ENCODE measurements at places on chromosomes 5 and 9.

DNA sequence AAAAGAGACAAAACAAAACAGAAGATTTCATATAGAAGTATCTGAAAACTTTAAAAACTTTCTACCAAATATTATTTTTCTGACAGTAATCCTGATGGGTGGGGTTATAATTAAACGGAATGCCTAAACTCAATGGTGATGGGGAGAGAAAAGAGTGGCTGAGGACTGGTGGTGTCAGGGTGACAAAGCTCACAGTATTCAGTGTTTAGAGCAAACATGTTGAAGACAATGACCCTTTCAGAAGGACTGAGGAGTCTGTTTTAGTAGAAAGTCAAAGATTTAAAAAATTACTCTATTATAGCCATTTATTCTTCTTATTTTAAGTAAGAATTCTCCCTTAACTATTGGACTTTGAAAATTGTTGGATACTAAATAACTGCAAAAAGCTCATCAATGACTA, 1144.0 kb downstream of the TAF11L14 start:
- DNase-seq: no peak

GRCh38 chr9:130869250-130869649, 27.4 kb downstream of the QRFP start:
- DNase-seq: no peak

DNA sequence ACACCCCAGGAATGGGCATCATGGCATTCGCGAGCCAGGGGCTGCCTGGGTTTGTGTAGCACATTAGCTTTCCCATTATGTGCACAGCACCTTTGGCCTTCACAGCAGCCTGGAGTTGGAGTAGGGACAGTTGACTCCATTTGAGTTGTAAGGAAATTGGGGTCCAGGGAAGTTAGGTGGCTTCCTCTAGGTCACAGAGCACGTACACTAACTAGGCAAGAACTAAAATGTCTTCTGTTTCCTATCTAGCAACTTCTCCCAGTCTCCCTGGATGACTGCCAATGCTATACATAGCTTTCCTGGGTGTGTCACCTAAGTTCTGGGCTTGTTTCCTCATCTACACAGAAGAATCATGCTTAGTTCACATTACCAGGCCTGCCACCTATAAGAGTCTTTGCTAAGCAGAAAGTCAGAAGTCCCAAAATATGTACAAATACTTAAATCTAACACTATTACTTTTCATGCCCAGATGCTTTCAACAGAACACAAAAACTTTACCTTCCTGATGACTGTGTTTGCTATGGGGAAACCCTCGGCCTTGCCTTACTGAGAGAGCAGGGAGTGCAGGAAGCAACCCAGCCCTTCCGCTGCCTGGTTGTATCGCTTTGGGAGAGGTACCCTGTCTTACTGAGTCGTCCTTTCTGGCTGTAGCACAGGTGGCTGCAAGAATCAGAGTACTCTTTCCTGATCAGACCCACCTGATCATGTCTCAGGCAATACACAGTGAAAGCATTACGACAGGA, 12.0 kb downstream of the MACROH2A1 start:
- DNase-seq: no peak

GRCh38 chr5:136427426-136427825, 62.1 kb upstream of the TRPC7 start:
- no peak for DNase-seq

- DNase-seq: no peak
Measured at GRCh38 chr5:80399526-80400239, 8.2 kb upstream of the ZFYVE16 start.

DNA sequence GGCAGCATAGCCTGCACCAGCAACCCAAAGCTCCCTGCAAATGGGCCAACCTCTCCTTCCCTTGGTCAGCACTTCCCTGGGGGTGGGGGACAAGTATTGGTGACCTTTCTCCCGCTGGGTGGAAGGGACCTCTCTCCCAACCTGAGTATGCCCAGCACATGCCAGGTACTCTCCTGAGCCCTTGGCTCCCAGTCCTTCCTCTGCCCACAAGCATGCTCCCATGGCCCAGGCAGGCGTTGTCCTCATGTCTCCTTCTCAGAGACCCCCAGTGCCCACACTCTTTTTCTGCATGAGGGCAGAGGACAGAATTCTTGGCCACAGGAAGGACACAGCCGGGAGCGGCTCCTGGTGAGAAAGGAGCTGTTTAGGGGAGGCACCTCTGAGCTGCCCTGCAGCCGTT, 60.3 kb downstream of the PHF2 start:
- DNase-seq: no peak

DNA sequence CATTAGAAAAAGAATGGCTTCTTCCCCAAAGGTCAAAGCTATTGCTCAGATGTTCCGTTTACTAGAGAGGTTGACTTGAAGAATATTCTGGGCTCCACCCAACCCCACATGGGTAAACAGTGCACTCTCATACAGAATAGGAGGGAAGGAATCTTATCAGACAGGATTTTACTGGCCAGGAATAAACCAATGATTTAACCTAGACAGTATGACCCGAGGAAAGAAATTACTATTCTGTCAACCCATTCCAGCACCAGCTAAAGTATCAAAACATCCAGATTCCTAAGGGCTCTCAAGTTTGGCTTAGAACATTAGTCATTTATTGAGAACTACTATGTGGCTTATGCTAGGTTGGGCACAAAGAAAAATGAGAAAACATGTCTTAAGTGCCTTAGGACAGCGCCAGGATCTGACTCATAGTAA, 493.6 kb upstream of the KLF4 start:
- no peak for DNase-seq

DNA sequence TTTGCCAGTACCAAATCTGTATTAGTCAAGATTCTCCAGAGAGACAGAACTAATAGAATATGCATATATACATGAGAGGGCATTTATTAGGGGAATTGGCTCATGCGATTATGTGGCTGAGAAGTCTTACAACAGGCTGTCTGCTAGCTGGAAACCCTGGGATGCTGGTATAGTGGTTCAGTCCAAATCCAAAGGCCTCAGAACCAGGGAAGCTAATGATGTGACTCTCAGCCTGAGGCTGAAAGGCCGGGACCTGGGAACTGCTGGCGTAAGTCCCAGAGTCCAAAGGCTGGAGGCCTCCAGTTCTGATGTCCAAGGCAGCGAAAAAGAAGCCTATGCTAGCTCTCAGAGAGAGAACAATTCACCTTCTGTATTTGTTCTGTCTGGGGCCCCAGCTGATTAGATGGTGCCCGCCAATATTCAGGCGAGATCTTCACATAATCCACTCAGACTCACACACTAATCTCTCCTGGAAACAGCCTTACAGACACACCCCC, 84.1 kb downstream of the KIAA1958 start:
- DNase-seq: no peak

DNA sequence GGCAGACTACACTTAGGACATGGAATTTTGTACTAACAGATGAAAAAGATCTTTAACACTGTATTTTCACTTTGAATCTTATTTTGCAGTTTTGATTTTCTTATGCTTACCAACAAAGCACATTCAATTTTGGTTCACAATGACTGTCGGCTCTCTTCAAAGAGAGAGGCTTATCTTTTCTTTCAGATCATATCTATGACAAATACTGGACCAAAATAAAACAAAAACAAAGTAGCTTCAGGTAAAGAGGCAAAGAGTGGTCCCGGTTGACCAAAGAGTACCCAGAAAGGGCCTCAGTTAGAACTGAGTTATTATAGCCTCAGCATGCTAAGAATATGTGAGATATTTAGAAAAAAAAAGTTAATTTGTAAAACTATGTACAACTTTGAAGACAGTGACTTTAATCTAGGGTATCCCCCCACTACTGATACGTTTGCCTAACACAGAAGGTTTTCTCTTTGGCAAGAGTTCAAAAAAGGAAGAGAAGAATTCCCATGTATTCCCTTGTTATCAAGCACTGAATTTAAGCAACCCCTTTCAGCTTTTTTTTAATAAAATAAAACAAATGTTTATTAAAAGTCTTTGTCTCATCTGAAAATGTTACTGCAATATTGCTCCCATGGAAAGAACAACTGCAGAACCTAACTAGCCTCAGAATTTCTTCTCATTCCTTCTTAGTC, 50.5 kb downstream of the NR6A1 start:
- no peak for DNase-seq

GRCh38 chr5:134073404-134073803, 41.1 kb upstream of the TCF7 start:
- DNase-seq: no peak

- no peak for DNase-seq
Measured at GRCh38 chr5:5126444-5126843, 13.7 kb upstream of the ADAMTS16 start.

All from stimulated activated CD4-positive, alpha-beta T cell treated with anti-CD3 and anti-CD28 coated beads, Interleukin-1b, Interleukin-23, amount 100 ng/mL, for 24 hours (primary cell).